ENCODE measurements at places on chromosomes 3 and 15.

DNA sequence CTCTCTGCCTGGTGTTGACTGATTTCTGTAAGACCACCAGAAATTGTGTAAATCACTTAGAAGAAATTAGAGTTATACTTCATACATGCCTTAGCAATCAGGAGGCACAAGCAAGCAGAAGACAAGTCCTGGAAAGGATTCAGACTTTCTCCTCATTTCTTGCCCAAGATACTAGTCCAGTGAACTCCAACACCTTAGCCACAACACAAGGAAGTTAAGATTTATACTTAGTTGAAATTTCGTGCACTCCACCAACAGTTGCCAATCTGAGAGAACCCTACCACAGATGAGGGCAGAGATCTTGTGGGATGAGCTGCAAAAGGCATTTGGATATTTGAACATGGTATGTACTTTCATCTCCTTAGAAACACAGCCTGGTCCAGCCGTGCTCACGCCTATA lies 2.3 kb downstream of the P3H2 start:
- no peak for DNase-seq

DNA sequence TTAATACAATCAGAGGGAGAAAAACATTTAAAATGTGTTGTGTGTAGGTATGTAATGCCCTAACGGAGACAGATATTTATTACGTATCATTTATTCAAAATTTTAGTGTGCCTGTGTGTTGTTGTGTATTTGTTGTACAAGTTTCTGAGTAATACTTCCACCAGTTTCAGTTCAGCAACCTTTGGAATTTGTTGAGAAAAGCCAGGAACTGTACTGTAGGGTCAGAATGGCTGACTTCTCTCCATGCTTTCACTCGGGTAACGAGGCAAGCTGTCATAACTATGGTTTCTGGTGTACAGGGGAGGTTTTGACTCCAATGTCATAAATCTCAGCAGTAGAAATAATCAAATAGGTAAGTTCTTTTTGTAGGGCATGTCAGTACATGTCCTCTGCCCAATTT lies 23.8 kb upstream of the CNTN6 start:
- DNase-seq, result no peak

DNA sequence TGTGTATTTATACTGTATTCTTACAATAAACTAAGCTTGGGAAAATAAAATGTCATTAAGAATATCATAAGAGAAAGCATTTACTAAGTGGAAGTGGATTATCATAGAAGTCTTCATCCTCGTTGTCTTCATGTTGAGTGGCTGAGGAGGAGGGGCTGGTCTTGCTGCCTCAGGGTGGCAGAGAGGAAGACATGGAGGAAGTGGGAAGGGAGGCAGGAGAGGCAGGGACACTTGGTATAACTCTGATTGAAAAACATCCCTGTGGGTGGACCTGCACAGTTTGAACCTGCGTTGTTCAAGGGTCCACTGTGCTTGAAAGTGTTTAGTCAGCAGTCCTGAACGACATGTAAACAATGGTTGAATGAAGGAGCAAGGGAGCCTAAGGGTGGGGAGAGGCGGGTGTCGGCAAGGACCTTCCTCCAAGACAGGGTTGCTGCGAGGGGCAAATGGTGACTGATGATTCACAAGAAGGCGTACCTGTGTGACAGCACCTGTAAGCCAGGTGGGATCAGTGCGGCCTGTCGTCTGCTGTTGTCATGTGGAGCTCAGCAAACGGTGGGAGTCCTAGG lies 103.8 kb upstream of the KLF13 start:
- DNase-seq, result no peak

DNA sequence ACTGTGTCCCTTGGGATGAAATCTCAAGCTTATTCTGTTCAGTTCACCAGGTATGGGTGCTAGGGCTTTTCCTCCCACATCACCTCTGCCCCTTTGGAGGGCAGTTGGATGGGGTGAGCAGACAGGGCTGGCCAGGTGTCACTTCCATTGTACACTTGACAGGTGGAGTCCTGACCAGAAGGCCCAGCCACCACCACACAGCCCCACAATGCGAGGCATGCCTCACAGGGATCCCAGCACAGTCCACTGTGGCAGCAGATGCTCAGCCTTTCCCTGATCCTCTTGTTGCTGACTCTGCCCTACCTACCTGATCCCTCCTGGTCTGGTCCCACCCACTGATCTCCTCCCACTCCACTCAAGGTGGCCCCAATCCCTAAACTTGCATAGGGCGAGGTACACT lies 88.2 kb downstream of the ANP32A start:
- DNase-seq, result no peak

DNA sequence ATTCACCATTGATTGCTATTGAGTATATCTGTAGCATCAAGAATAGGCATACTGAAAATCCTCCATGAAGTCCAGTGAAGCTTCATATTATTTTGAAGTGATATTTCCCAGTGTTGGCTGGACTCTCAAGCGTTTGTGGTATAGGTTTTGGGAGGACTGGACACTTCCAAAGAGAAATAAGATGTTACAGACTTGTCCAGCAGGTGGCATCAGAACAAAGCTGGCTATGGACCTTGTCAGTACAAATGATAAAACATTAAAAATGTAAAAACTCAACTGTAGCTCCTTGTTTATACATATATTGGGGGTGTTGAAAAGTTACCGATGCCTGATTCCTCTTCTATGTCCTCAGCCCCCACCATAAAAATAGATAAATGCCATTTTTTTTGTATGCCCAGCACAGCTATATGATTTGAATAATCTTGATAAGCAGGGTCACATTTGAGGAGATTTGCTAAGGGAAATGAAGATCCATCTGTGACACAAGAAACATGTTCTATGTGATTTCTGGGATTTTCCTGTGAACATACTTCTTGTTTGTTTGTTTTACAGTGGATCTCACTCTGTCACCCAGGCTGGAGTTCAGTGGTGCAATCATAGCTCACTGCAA lies 54.5 kb upstream of the GOLGA6B start:
- peak; percentile 64 for DNase-seq

DNA sequence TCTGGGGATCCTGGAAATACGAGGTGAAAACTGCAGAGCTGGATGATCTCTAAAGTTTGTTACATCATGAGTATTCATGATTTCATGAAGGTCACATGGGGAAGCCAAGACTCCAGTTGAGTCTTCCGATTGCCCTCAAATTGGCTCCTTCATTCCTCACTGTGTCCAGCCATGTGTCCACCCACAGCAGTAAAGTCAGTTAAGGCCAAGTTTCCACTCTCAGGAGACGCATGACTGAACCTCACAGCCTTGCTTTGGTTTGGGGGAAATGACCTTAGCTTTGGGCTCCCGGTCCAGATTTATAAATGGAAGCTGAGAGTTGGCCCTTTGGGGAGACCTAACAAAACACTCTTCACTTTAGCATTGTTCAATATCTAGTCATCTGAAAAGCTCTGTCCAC lies 289.7 kb upstream of the MCTP2 start:
- DNase-seq, result no peak
